Epithelial cell of alveolus of lung (primary cell): ENCODE measurements at places on chromosomes 6 and 20. TPM values are rescaled to one million over a fixed set of nuclear protein-coding genes. Genes with fewer than 3 reads are reported as not detected.

Gene GUCA1A
- total RNA-seq, result 0.26 TPM in 1 of 2 replicates, not detected in the other

Gene CD93
- total RNA-seq, result 5.6 and 8.6 TPM in 2 replicates

Gene RPL7L1
- total RNA-seq, result 104 and 121 TPM in 2 replicates

Gene FNDC11
- 0.78 TPM in 1 of 2 replicates, not detected in the other for total RNA-seq

Gene FAM120B
- 12.8 and 17.6 TPM in 2 replicates for total RNA-seq

Gene MATN4
- total RNA-seq, result 0.80 TPM in 1 of 2 replicates, not detected in the other
